Omental fat pad (tissue), 4 donors: ENCODE measurements at places on chromosomes 2 and 18.

GRCh38 chr2:44169155-44169898, 652 bp downstream of the PPM1B start:
- no peak for DNase-seq

DNA sequence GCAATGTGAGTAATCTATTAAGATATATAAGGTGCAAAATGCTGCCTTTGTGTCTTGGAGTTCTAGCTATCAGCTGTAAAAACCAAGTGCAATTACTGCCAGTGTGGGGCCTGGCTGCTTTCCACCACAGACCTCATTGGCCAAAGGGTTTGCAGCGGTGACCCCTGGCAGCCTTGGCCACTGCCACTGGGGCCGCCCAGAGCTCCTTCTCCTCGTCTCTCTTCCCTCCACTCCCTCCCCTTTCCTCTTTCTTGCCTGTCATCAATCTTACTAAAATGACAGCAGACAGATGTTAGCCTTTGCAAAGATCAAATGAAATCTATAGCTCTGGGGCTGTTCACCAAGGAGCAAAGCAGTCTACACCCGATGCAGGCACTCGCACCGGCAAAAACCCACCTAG, 986.3 kb downstream of the BCL11A start:
- DNase-seq: no peak

GRCh38 chr2:152492911-152493310, 157.9 kb downstream of the FMNL2 start:
- no peak for DNase-seq

DNA sequence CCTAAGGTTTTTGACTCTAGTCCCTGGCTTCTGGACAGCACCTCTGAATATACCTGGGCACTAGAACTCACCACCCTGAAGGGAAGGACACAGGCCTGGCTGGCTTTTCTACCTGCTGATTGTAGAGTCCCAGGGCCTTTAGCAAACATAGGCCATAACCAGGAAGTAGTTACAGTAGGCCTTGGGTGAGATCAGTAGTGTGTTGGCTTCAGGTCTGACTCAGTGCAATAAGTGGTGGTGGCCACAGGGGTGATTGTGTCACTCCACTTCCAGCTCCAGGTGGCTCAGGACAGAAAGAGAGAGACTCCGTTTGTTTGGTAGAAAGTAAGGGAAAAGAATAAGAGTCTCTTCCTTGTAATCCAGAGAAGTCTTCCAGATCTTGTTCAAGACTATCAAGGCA, 101.7 kb upstream of the LGALSL start:
- no peak for DNase-seq

DNA sequence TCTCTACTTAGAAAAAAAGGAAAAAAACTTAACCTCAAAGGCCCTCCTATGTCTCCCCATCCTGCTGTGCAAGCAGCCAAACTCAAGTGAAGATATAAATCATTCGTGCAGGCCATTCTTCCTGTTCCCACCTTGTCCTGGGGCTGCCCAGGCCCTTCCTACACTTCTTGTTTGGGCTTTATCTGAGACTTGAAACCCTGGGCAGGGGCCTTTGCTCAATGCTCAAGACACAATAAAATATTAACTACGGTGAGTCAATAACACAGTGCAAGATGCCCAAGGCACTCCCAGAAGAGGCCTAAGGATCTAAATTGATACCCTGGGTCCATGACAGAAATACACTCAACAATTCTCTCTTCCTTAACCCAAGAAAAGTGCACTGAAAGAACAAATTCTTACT, 67.6 kb downstream of the TBC1D8 start:
- DNase-seq: no peak

GRCh38 chr2:141942006-141942789, 188.6 kb downstream of the LRP1B start:
- no peak for DNase-seq

GRCh38 chr2:208083807-208084206, 40.5 kb downstream of the CRYGD start:
- DNase-seq: no peak

DNA sequence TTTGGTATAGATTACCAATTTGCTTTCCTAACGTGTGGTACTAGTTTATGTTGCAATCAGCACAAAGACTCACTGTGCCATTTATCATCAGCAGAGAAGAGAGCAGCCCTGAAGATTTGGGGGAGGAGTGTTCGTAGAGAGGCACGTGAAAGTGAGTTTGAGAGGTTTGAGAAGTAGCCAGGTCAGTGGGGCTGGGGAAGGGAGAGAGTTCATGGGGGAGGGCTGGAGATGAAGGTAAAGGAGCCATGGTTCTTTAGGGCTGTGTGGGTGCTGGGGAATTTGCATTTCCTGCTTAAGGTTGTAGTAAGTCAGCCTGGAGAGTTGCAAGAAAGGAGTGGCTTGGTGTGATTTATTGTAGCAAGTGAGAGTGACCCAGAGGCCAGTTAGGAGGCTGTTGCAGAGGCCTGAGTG, 172.1 kb downstream of the NEDD4L start:
- no peak for DNase-seq

DNA sequence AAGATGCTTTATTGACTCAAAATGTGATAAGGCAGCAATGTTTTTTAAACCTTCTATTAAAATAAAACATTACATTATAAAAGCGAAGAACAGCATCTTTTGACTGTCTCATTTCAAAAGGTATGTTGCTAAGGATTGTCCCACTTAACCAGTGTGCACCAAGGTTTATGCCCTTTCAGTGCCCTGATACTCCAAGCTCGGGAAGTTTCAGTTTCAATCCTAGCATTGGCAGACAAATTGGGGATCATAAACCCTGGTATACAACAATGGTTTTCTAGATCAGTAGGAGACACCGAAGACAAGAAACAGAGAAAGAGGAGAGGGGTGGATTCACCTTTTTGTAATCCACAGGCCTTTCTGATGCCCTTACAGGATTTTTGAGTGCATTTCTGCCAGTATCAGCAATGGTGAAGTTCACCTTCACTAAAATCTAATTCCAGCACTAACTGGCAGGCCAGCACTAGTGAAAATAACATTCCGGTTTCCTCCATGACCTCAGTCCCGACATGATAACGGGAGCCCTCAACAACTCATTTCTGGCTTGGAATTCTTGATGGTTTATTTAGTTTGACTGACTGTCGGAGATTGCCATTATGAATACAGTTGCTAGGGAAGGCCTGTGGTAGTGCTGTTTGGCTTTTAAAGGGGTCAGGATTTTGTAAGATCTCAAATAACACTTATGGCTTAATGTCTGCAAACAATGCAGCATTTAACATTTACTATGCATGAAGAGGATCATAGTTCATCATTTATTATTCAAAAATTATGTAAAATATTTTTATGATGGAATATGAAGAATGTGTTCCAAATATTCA, 33.3 kb upstream of the FIGN start:
- DNase-seq: no peak

DNA sequence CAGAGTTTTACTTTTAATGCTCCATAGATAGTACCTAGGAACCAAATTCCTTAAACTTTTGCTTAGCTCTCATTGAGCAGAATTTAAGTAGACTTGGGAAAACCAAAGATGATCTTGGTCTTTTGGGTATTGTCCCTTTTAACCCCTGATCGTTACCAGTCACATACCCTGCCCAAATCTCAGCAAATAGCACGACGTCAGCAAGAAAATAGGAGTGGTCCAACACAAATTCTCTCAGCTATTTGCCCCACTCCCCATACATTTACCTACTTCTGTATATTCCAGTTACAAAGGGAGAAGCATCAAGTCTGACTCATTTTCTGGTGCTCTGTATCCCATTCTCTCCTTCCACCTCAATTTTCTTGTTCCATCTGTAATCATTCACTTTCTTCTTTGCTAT, 387.3 kb downstream of the CCDC85A start:
- no peak for DNase-seq

DNA sequence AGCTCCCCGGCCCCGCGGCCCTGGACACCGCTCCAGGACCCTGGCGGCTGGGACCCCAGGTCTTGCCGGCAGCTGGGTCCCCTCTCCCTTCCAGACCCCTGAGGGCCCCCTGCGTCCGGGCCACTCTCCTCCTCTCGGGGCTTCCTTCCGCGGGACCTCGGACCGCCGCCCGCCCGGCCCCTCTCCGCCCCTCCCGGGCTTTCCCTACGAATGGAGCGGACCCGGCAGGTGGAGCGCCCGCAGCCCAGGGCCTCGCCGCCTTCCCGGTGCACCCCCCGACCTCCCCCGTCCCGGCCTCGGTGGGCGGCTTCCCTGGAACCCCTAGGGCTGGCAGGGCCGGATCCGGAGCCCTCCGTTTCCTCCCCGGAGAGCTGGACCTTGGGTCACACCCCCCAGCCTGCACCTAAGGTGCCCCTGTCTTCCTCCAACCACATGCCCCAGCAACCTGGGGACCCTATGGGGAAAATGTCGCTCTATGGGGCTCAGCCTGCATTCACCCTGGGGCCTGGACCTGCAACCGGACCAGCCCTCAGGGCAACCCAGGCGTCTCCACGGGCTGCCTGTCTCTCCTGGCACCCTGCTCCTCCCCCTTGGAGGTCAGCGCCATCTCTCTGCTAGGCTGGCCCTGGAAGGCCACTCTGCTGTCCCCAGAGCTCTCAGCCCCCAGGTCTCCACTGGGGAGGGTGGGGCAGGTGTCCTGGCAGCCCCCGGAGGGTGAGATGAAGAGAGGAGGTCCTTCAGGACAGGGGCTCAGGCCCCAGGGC, 730 bp downstream of the B3GNT7 start:
- no peak for DNase-seq

DNA sequence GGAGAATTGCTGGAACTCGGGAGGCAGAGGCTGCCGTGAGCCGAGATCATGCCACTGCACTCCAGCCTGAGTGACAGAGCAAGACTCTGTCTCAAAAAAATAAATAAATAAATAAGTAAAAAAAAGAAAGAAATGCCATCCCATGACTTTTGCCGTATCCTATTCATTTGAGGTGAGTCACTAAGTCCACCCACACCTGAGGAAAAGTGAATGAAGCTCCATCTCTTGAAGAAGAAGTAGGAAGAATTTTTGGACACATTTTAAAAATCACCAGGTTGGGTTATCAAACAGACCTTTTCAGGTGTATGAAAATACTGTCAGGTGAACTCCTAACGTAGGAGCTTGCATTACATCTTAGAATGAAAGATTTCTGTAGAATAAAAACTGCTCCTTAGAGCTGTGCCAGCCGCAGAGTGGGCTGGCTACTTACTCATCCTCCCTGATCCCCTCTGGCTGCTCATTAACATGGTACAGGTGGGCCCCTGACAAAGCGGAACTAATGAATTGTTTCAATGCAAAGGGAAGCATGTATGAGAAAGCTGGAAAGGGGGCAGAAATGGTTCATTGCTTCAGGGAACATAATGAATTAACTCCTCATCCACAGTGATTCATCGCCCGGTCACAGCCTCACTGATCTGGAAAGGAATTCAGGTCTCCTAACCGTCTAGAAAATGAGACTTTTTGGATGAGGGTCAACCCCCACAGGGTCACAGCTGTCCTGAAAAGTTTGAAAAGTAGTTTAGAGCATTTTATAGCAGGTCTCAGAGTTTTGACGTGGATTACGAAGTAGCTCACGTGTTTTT, 191.4 kb downstream of the SPP2 start:
- no peak for DNase-seq

- DNase-seq: no peak
Measured at GRCh38 chr2:234257859-234258561, 207.5 kb downstream of the SPP2 start.
